ENCODE measurements at places on chromosomes 2 and 18.

- DNase-seq, result no peak
Observed at GRCh38 chr18:25231327-25231691, 120.7 kb downstream of the ZNF521 start.

DNA sequence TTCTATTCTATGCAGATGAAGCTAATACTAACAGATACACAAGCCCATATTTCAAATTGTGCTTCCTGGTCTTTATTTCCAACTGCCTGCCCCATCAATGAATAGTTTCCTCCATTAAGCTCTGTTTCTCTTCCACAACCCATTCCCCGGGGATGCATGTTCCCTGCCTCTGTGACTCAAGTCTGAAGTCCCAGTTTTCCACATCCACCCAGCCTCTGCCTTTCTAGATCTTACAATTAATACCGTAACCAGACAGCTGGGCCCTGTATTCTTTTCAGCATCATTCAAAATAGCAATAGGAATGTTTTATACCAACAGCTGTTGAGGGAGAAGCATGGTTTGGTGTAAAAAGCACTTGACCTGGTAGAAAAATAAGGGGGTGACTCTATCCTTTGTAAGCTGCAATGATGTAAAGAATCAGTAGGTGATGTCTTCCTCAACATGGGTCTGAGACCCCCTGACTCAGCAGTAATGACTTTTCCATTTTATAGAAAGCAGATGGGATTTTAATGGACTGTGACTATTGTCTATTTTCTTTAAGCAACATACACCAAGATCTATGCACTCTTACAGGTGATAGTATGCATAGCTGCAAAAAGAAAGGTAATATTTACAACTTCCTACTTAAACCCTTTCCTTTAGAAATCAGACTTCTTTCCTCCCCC is 46.1 kb upstream of the DAPL1 start:
- DNase-seq, result no peak

GRCh38 chr2:199470672-199471442 is 13.1 kb upstream of the SATB2 start:
- DNase-seq, result no peak

DNA sequence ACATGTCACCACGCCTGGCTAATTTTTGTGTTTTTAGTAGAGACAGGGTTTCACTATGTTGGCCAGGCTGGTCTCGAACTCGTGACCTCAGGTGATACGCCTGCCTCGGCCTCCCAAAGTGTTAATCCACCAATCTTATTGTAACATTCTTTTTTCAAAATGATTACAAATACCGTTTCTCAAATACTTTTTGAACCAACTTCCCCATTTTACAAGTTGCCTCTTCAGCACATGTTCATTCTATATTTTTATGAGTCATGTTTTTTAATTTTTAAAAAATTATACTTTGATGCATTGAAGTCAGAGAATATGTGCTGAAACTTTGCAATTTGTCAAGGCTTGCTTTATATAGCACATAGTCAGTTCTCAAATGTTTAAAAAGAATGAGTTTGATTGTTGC is 58.2 kb downstream of the QPCT start:
- no peak for DNase-seq

GRCh38 chr18:47750889-47751423 is 179.5 kb downstream of the SMAD2 start:
- DNase-seq, result no peak

DNA sequence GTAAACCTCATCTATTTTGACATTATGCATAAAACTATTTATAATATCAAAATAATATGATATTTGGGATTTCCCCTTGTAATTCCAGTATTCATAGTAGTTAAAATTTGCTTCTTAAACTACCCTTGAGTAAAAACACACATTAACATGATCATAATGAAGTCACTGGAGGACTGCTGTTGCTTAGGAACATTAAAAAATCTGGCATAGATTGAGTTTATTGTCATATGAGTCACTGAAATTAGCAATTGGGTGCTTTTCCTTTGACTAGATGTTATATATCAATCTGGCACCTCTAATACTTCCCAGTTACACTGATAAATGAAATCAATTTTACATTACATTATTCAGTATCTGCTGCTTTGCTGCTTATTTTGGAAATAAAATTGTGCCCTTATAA is 57.0 kb upstream of the ZC3H15 start:
- no peak for DNase-seq

- no peak for DNase-seq
Observed at GRCh38 chr2:219018286-219018685, 23.0 kb downstream of the CFAP65 start.

GRCh38 chr2:20574423-20574911 is 76.4 kb downstream of the HS1BP3 start:
- DNase-seq, result no peak

DNA sequence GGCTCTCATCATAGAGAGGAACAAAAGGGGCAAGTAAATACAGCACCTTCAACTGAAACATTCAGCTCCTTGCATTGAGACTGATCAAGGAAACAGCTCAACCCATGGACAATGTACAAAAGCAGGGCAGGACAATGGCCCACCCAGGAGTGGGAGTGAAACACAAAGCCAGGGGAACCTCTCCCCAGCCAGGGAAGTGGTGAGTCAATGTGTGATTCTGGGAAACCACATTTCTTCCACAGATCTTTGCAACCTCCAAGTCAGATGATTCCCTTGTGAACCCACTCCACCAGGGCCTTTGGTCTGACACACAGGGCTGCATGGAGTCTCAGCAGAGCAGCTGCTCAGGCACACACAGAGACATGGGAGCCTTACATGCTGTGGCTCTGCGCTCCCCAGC is 294.5 kb downstream of the NR4A2 start:
- DNase-seq, result no peak

DNA sequence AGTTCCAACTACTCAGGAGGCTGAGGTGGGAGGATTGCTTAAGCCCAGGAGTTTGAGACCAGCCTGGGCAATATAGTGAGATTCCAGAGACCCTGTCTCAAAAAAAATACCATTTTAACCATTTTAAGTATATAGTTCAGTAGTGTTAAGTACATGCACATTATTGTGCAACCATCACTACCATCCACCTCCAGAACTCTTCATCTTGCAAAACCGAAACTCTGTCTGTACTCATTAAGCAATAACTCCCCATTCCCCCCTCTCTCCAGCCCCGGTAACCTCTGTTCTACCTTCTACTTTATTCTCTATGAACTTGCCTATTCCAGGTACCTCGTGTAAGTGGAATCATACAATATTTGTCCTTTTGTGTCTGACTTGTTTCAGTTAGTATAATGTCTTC is 86.4 kb downstream of the GFPT1 start:
- no peak for DNase-seq

- DNase-seq, result no peak
Observed at GRCh38 chr2:25639131-25639530, 34.2 kb downstream of the DTNB start.

DNA sequence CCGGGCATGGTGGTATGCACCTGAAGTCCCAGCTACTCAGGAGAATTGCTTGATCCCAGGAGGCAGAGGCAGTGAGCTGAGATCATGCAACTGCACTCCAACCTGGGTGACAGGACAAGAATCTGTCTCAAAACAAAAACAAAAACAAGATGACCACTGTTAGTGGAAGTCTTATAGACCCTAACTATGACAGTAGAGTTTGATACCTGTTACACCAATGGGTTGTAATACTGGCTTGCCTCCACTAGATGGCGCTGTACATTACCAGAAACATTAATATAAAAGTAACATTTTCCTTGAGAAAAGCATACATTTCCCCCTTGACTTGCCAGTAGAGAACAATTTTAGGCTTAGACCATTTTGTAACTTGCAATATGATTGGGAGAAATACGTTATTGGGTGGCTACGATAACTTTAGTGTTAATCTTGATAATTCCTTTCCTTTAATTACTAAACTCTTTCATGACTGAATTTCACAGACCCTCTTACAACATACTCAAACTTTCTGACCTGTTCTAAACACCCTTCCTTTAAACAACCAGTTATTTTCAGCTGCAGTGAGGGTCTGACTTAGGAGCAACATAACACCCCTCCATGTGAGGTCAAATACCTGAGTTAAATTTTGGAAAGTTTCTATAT is 19.5 kb downstream of the SLC25A52 start:
- DNase-seq, result no peak

DNA sequence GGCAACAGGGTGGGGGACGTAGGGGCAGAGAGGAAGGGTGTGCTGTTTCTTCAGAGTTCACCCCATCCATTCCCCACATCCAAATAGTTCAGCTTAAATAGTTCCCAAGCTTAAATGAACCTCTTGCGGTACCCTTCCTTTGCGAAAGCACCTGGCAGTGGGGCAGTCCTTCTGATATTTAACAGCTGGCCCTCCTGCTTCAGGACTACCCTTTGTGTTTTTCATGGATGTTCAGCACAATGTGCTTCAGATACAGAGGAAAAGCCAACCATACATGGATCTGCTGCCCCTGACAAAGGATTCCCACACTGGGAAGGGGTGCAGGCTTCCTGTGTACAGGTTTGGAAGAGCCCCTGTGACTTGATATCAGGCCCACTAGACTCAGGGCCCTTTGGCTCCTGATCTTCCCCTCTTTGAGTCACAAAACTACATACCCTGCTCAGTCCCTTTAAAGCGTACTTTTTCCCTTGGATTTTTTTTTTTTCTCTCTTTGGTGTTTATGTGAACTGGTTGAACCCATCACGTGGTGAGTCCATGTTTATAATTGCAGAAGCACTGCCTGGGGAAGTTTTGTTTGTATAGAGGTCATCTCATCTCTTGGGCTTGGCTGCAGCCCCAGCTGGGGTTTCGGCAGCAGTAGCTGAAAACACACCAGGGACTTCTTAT is 45.3 kb upstream of the IGFBP5 start:
- no peak for DNase-seq

- no peak for DNase-seq
Observed at GRCh38 chr18:79117385-79117784, 48.2 kb downstream of the ATP9B start.

GRCh38 chr18:48956356-48956755 is 5.6 kb upstream of the SMAD7 start:
- no peak for DNase-seq

- DNase-seq, result no peak
Observed at GRCh38 chr18:30361864-30362540, 680.5 kb downstream of the DSC3 start.

DNA sequence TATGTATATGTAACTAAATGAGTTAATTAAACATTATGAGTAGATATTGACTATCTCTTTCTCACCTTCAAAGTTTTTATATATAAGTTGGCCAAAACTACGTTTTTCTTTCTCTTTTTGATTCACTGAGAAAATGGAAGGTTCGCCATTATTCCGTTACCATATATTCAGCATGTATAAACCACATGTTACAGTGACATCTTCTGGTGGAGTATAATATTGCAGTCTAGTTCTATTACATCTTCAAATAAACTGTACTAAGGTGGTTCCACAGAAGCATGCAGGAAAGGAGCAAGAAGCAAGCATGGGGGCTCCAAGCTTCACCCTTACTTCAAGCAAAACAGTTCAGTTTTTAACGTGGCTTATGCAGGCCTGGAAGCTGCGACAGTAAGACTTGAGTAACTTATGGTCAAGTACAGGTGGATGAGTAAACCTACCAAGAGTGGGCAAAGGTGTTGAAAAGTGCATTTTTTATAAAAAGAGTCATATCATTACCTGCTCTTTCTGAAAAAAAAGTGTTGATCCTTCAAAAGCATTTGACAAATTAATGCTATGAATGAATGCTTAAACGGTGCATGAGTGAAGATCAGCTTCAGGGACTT is 129.8 kb upstream of the RAB6C start:
- no peak for DNase-seq

DNA sequence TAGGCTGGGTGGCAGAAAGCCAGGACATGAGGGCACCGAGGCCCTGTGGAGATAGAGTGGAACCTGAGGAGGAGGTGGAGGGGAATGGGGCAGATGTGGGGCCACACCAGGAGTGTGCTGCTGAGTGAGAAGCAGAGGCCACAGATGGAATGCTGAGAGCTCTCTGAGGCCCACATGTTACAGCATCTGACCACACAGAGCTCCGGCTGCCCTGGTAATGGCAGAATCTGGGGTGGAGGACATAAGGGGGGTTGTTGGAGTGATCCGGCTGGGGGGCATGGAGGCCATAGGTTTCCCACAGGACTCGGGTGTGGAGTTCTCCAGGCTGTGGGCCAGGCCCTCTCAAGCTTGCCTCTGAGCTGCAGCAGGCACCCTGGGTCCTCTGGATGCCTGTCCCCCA is 3.8 kb downstream of the MZT2B start:
- no peak for DNase-seq

DNA sequence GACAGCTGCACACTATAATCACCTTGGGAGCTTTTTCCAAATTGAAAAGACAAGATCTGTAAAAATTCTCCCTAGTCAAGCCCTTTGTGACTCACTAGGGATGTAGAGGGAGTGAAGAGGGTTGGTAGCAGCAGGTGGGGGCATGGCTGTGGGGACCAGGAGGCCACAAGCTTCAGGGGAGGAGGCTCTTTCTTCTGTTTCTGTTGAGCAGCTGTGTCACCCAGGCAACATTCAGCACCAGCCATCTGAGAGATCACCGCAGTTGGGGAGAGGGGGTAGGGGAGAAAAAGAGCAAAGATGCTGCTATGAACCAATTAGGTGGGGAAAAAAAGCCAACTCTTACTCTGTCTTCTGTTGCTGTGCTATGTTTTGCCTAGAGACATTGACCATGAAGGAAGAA is 352.3 kb upstream of the MEIS1 start:
- DNase-seq, result no peak

DNA sequence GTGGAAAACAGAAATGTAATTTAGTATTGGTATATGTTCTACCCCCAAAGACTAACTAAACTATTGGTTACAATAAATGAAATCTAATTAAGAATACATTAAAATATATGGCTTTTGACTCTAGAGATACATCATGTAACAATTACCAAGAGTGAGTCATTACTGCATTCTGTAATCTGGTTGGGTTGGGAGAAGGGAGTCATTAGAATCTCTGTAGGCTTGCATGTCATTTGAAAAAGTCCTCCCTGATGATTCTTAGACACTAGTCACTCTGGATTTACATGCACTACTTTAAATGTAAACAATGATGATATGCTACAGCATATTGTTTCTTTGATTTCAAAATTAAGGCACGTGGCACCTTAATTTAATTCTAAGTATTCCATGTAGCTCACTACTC is 293.4 kb upstream of the CHST9 start:
- DNase-seq, result no peak

GRCh38 chr2:19714926-19715325 is 186.9 kb downstream of the TTC32 start:
- no peak for DNase-seq

GRCh38 chr2:230714136-230714480 is 1.5 kb downstream of the CAB39 start:
- DNase-seq, result no peak

GRCh38 chr18:58723810-58724602 is 52.7 kb downstream of the MALT1 start:
- no peak for DNase-seq
